Myocyte (in vitro differentiated cells): ENCODE measurements at places on chromosomes 5 and 9.

DNA sequence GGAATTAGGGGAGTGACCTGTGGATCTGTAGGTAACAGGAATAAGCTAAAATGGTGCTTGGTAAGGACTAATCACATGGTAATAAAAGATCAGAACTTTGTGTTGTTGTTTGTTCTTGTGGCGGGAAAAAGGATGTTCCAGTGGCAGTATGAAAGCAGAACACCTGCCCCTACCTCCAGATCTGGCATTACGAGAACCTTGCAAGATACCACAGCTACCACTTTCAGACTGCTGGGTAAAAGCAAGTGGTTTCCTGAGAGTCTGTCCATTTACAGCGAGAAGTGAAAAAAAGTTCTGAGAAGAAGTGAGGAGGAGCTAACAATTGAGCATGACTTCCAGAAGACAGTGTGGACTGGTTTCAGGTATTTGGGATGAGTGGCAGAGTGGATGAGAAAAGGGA is 252.5 kb downstream of the TLE4 start:
- DNase-seq: no peak

DNA sequence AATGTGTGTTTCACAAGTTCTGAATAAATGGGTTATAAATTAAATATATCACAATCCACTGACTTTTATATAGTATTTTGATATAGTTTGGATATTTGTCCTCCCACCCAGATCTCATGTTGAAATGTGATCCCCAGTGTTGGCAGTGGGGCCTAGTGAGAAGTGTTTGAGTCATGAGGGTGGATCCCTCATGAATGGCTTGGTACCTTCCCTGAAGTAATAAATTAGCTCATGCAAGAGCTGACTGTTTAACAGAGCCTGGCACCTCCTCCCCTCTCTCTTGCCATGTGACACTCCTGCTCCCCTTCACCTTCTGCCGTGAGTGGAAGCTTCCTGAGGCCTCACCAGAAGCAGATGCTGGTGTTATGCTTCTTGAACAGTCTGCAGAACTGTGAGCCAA is 127.9 kb upstream of the PALM2AKAP2 start:
- peak; percentile 5 for DNase-seq

DNA sequence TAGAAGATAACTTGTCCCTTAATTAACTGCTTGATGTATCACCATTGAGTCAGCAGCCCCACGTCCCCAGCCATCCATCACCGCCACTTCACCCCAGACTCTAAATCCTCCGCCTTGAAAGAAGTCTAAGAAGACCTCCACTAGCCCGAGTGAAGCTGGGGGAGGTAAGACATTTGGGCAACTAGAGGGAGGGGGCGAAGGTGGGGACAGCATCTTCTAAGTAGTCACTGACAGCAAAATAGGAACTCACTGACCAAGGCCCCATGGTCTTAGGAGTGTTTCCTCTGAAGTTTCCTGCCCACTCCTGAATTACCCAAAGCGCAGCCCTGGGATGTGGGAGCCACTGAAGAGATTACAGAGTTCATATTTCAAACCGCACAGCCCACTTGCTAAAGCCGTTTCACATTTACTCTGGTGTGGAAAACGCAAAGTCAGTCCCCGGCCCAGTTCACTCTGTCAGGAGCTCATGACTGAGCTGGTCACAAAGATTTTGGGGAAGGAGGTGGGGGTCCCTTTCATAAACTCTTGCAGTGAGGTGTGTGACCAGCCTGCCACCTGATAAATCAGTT is 107.4 kb downstream of the LHFPL2 start:
- no peak for DNase-seq

DNA sequence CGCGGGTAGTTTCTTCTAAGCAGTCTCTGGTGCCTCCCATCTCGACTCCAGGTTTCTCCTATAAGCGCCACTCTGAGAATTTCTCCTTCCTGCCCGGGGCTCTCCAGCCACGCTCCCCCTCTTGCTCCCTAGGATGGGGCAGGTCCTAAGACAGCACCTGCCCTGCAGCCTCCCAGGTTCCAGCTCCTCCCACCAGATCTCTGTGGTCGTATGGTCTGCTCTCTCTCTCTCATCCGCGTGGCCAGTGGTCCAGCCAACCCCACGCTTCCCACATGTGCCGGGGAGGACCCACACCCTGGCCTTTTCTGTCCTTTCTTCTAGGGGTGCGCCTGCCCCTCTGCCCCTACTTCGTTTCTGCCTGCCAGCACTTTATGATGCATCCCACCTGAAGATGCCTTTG is 40.5 kb downstream of the MVB12B start:
- no peak for DNase-seq

- no peak for DNase-seq
These were observed 181.8 kb upstream of the ELL2 start for GRCh38 chr5:96143450-96143849.

- peak; percentile 31 for DNase-seq
These were observed 12.1 kb upstream of the PTAR1 start for GRCh38 chr9:69771775-69772418.

- DNase-seq: no peak
These were observed 89.6 kb upstream of the CEP78 start for GRCh38 chr9:78146241-78146640.

GRCh38 chr5:98275980-98276379 is 497.5 kb upstream of the RGMB start:
- DNase-seq: no peak

DNA sequence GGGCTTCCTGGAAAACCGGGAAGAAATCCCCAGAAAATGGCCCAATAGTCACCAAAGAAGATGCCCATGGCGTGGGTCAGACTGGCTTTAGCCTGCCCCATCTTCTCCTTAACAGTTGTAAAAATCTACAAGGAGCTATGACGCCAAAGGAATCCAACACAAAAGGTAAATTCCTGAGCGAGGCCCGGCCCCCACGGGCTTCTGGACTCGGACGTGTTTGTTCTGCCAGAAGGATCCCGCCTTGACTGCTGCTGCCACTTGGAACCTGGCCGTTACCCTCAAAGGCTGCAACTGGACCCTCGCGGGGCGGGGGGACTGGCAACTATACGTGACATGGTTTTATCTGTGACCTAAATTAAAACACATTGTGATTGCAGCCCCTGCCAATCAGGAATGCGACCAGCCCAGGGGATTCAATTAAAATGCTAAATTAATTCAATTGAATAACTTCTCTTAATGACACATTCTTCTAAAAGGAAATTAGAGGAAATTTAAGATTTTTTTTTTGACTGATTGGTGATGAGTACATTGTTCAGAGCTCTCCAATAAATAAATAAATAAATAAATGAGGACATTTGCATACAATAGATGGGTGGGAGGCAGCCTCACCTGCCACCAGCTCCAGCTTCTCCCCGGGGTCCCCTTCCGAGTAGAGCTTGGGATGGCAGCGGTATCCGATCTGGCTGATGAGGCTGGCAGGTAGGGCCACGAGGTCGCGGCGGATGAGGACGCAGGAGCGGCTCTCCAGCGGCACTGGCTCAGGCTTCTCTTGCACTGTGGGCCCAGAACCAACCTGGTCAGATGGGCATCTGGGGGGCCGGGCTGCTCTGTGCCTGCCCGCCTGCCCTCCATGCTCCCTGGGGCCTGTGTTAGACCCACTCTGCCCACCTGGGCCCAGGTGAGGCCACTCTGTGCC is 54.7 kb upstream of the UBAC1 start:
- DNase-seq: no peak

DNA sequence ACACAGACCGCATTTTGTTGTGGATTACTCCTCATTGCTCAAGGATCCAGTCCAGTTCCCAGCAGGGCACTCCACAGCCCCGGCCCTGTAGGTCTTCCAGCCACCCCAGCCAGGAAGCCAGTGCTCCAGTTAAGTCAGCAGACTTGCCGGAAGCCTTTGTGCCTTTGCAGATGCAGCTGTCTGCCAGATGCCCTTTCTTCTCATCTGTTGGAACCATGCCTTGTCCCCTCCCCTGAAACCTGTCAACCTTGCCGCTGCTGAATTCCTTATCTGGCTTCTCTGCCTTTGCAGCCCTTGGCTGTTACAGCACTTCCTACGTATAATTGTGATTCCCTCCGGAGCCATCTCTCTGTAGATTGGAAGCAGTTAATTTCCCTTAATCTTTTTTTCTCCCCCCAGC is 28.4 kb downstream of the PSAT1 start:
- DNase-seq: peak; percentile 89

- no peak for DNase-seq
These were observed 218.6 kb downstream of the FBXL7 start for GRCh38 chr5:15718421-15719179.

GRCh38 chr9:5556101-5556705 is 45.9 kb downstream of the PDCD1LG2 start:
- DNase-seq: no peak

GRCh38 chr5:7759257-7759871 is 91.6 kb downstream of the CFAP90 start:
- no peak for DNase-seq

GRCh38 chr9:96382175-96382574 is 1.3 kb downstream of the SLC35D2 start:
- no peak for DNase-seq

- no peak for DNase-seq
These were observed 72.0 kb upstream of the ENTREP1 start for GRCh38 chr9:69253057-69253456.

DNA sequence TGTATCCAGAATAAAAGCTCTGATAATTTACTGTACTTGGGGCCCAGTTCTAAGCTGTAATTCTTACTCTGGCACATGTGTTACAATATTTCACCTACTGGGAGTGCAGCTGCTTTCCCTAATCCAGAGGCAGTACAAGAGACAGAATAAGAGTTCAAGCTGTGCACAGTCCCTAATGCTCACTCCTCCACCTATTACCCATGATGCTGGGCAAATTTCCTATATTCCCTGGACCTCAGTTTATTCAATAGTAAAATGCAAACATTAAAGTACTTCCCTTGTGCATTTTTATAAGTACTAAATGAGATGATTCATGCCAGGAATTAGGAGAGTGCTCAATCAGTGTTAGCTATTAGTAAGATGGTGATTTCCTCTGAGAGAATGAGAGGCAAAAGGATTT is 28.0 kb upstream of the TAF11L2 start:
- DNase-seq: no peak

DNA sequence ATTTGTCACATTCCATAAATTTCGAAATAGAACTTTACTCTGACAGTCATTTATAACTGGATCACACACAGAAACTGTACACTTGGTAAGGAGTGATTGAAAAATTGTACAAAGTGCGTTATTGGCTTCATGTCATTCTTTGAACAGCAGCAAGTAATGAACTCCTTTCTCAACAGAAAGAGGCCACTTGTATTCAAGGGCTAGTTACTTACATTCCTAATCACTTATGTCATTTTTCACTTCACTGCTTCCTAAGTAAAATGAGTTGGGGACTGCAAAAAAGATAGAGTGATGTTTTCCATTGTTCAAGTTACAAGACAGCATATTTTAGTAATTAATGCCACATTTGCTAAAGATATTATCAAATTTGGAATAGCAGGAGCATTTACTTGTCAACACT is 893.2 kb downstream of the DTWD2 start:
- no peak for DNase-seq

DNA sequence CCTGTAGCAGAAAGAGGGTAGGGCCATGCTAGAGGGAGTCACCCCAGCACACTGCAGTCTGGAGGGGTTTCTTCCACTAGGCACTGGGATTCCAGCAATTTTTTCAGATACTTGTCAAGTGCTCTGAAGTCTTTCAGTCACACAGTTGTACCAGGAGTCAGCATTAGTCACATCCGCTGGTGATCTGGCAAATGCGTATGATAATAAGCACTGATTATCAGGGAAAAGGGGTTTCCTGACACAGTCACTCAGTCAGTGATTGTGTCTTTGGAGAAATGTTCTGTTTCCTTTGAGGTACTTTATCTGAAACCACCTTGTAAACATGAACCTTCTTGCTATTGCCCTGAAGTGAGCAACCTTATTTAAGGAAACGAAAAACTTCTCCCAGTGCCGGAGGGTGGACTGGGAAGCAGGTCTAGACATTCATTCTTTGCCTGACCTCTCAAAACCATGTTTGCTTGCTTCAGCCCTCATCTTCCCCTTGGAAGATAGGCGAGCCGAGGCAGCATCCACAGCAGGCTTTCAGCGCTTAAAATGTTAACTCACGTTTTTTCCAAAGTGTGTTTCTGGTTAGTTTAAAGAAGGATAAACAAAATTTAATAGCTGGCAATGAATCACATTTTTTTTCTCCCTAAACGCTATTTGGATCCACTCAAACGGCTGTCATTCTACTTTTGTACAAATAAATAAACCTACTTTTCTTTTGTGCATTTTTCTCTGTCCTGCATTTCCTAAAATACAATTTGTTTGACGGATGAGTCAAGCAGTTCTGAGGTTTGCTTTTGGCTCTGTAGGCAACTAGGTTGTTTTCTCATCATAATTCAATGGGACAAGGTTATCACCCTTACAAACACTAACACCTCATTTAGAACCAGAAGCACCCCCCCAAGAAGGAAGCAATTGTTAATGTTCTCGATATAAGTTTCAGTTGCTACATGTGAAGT is 77.7 kb downstream of the FOXD1 start:
- peak; percentile 77 for DNase-seq

DNA sequence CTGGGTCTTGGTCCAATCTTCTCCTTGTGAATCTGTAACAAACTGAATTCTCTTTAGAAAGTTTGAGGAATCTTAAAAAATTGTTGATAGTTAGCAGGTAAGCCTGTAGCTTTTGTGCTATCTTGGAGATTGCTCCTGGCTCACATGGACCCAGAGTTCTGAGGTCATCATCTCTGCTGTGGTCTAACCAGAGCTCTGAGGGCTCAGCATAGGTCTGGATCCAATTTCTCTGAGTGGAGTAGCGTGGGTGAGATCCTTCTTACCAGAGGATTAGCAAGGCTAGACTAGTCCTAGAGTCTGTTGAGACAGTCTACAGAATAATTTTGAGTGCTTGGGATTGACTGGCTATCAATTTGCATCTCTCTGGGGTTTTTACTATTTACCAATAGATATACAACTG is 60.5 kb upstream of the IL6ST start:
- peak; percentile 75 for DNase-seq

DNA sequence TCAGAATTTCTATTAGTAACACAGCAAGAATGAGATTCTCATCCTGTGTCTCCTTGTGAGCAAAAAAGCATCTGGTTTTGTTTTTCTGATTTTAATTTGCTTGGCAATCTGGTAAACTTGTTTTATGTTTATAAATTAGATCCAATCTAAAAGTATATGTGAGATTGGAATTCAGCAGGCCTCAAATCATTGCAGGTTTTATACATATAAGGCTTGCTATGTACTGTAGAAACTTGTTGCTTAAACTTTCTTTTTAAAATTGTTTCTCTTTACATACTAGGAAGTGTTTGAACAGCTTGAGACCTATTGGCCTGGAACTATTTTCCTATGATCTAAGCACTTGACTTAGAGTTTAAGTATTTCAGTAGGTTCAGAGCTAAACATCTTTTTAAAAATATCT is 1037.8 kb downstream of the NR2F1-AS1 start:
- no peak for DNase-seq

- DNase-seq: no peak
These were observed 44.6 kb downstream of the BARX1 start for GRCh38 chr9:93910598-93910997.

DNA sequence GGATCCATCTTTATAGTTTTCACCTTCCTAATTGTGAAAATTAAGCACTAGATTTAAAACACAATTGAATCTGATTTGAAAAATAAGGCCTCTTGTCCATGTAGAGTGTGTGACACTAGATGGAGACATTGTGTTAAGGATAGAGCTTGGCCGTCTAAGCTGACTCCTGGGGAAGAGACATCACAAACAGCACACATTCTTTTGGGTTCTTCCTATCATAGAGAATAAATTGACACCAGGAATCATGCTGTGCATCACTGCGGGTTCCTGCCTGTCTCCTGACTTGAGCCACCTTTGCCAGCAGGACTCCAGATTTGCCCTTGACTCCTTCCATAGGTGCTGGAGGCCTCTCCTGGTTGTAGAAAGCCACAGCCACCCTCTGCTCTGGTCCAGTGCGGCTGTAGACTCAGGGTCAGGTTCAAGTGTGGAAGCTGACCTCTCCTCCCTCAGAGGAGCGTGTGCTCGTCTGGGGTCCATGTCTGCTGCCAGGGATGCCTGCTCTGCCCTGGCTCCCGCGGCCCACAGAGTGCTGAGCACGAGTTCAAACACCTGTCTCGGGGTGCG is 11.2 kb downstream of the ROPN1L start:
- DNase-seq: peak; percentile 77
